ENCODE measurements at places on chromosomes 4 and X. TPM values are rescaled to one million over a fixed set of nuclear protein-coding genes. Genes with fewer than 3 reads are reported as not detected.

DNA sequence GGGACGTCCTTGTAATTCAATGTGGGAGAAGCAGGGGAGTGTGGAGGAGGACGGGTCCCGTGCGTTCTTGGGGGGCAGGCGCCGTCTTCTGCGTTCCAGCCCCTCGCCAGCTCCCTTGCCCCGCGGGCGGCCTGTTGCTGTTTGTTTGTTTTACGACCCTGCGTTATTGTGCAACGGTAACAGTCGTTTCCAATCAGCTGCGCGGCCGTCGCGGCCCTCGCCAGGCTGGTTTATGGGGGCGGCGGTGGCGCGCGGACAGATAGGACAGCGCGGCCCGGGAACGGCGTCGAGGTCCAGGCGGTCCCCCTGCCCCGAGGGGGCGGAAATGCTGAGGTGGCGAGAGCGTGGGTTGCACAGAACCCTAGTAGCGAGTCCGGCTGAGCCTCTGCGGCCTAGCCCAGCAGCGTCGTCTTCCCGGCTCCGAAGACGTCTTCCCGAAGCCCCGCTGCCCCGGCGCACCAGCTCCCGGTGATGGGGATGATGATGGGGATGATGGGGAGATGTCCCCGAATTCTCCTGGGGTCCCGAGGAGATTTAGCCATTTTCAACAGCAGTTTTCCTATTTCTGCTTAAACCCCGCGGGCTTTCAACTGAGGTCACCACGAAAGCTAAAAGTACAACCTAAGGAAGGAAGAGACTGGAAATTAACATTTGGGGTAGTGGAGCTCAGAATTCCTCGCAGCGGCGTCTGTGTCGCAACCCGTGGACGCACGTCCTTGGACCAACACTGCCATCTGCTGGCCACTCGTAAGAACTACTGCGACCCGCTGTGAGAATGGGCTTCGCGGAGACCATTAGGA is 4.8 kb downstream of the PDGFRA start:
- peak; percentile 74 for DNase-seq
- peaks cover 18% of the 10 kb centered on the region for H3K4me1 ChIP-seq
- peaks cover 81% of the 10 kb centered on the region for H3K27me3 ChIP-seq
- no peaks in the 10 kb centered on the region for H3K36me3 ChIP-seq
- H3K4me3 ChIP-seq: peak overlapping the region; percentile 87

- DNase-seq: no peak
- H3K27ac ChIP-seq: no peak overlapping the region
- no peaks in the 10 kb centered on the region for H3K27me3 ChIP-seq
Observed at GRCh38 chr4:98204236-98204553, 57.0 kb upstream of the RAP1GDS1 start.

- no peak overlapping the region for H3K4me3 ChIP-seq
- H3K27me3 ChIP-seq: peaks cover 3% of the 10 kb centered on the region
- DNase-seq: no peak
- peaks cover 3% of the 10 kb centered on the region for H3K4me1 ChIP-seq
Observed at GRCh38 chr4:176377780-176378179, 58.0 kb downstream of the SPCS3 start.

DNA sequence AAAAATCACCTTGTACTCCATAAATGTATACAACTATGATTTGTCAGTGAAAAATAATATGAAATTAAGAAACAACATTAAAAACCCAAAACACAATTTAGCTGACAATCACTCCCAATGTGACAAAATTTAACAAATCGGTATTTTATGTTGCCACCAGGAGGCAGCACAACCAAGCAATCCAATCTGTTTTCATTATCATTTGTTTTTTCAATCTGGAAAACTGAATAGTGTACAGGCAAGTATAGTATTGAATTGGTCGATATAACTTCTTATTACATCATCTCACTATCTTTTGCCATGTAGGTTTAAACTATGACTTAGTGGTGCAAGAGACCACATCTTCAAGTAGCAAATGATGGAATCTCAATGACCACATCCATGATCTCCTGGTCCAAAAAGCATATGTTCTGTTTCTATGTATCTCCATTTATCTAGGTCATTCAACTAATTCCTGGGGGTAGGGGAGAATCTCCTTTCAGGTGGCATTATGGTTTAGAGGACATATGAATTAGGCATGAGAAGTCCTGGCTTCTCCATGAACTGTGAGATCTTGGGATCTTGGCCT is 112.9 kb upstream of the AGA start:
- peak; percentile 49 for DNase-seq
- no peak overlapping the region for H3K27ac ChIP-seq
- no peak overlapping the region for H3K4me3 ChIP-seq
- no peaks in the 10 kb centered on the region for H3K36me3 ChIP-seq

GRCh38 chr4:138555584-138555983 is 313.4 kb upstream of the SLC7A11 start:
- no peak overlapping the region for H3K4me3 ChIP-seq
- H3K27ac ChIP-seq: no peak overlapping the region

DNA sequence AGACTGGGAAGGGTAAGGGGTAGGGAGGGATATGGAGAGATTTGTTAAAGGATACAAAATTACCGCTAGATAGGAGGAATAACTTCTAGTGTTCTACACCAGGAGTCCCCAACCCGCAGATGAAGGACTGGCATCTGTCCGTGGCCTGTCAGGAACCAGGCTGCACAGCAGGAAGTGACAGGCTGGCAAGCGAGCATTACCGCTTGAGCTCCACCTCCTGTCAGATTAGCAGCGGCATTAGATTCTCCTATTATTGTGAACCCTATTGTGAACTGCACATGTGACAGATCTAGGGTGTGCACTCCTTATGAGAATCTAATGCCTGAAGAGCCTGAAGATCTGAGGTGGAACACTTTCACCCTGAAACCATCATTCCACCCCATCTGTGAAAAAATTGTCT is 27.9 kb upstream of the BBS7 start:
- DNase-seq: no peak
- no peak overlapping the region for H3K27ac ChIP-seq
- no peaks in the 10 kb centered on the region for H3K36me3 ChIP-seq
- peaks cover 18% of the 10 kb centered on the region for H3K27me3 ChIP-seq
- no peak overlapping the region for H3K4me3 ChIP-seq

DNA sequence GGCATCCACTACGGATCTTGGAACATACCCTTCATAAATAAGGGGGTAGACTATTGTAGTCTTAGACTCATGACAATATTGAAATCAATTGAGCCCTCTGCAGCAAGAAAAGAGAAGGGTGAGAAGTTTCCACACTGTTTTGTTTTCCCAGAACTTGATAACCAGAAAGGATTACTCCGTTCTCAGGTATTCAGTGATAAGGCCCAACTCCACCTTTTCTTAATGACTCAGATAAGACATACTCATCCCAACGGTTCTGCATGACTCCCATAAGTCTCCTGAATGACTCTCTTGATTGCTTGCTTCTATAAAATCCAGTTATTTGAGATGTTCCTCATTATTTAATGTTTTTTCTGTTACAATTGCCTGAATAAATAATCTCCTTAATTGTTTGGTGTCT is 111.7 kb downstream of the PABPC4L start:
- H3K27ac ChIP-seq: no peak overlapping the region
- no peaks in the 10 kb centered on the region for H3K36me3 ChIP-seq
- H3K4me1 ChIP-seq: no peaks in the 10 kb centered on the region
- H3K4me3 ChIP-seq: no peak overlapping the region
- no peaks in the 10 kb centered on the region for H3K27me3 ChIP-seq
- no peak for DNase-seq

RBMXL3 gene
- total RNA-seq: not detected

GRCh38 chrX:133921764-133922389 is 63.5 kb downstream of the GPC3 start:
- H3K27me3 ChIP-seq: no peaks in the 10 kb centered on the region
- H3K36me3 ChIP-seq: no peaks in the 10 kb centered on the region
- H3K4me1 ChIP-seq: peaks cover 29% of the 10 kb centered on the region

CT45A5 gene
- total RNA-seq: not detected

DNA sequence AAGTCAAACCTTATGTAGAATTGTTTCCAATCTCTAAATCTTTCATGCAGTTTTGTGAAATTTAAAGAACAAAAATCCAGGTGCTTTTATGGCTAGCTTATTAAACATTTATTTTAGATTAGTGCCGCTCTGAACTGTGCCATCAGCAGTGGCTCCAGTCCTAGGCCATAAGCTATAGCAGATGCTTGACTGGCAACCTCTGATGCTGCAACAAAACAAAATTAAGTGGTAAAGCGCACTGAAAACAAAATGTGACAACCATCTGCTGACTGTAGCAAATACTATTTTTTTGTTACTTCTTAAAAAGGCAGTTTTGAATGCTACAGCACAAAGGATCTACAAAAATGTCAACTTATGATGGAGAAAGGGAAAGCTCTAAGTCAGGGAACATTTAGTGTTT is 237.4 kb downstream of the DCLK2 start:
- H3K27ac ChIP-seq: no peak overlapping the region
- H3K27me3 ChIP-seq: no peaks in the 10 kb centered on the region
- no peaks in the 10 kb centered on the region for H3K4me1 ChIP-seq
- no peak for DNase-seq

- peaks cover 10% of the 10 kb centered on the region for H3K36me3 ChIP-seq
- no peak for DNase-seq
- peak overlapping the region; percentile 77 for H3K27ac ChIP-seq
- H3K4me1 ChIP-seq: no peaks in the 10 kb centered on the region
- H3K27me3 ChIP-seq: no peaks in the 10 kb centered on the region
- H3K4me3 ChIP-seq: no peak overlapping the region
Observed at GRCh38 chr4:55435141-55435841, 39.5 kb downstream of the TMEM165 start.

NEUROG2 gene
- total RNA-seq: 4.2 TPM

Measured in neural crest cell (in vitro differentiated cells).